ENCODE measurements at places on chromosomes 12 and 14. TPM values are rescaled to one million over a fixed set of nuclear protein-coding genes. Genes with fewer than 3 reads are reported as not detected.

OR11H6 gene
- not detected for total RNA-seq

GPR65 gene
- 0.07 TPM for total RNA-seq

LMBR1L gene
- 42.7 TPM for total RNA-seq

OR6C76 gene
- total RNA-seq = not detected

KRT74 gene
- not detected for total RNA-seq

CACNA2D4 gene
- total RNA-seq = 1.5 TPM

SERPINA12 gene
- not detected for total RNA-seq

PARPBP gene
- 5.1 TPM for total RNA-seq

All from smooth muscle cell of the pulmonary artery (primary cell).